ENCODE measurements at places on chromosomes 12 and 14.

DNA sequence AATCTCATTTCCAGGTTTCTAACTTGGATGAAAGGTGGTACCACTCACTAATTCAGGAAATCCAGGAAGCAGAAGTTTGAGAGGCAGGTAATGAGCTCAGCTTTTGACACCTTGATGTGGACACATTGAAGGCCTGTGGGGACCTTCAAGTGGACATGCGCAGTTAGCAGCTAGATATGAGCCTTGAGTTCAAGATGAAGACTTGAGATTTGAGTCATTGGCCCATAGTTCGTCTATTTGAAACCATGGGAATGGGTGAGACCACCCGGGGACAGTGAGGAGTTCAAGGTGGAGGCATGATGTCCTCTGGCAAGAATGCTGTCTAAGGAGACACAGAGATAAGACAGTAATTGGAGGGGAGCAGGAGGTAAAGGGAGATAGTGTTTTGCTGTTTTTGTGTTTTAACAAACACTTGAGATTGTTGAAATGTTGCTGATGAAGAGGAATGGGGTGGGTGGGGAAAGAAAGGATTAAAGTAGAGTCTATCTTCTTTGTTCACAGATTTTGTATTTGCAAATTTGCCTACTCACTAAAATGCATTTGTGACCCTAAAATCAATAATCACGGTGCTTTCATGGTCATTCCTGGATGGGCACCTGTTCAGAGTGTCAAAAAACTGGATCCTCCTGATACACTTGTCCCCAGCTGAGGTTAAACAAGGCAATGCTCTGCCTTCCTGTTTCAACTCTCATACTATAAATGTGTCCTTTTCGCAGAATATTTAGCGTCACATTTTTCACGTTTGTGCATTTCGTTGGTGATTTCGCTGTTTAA lies 69.5 kb upstream of the PLXNC1 start:
- DNase-seq = no peak

DNA sequence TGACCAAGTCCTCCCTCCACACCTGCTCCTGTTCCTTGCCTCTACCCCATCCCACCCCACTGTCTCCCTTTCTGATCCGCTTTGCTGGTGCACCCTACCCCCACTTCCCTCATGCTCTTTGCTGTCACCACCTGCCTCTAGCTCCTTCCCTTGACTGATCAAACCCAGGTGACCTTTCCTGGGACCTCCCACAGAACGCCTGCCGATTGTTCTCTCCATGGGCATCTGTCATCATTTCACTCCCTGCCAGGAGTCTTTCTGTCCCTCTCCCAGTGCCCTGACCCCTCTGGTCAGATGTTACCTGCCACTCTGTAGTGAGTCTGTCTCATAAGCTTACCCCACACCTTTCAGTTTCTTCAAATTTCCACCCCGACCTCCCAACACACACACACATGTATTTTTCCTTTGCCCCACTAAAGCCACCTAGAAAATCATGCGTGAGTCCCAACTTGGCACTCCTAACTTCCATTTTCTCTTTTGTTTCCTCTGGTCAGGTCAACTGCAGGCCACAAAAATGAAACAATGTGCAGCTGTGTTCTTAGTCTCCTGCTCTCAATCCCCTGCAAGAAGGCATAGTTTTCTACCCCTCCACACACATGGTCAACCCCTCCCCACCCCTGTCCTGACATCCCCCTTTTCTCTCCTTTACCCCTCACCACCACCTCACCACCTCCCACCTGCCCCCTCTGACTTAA lies 229.8 kb downstream of the DPF3 start:
- no peak for DNase-seq

DNA sequence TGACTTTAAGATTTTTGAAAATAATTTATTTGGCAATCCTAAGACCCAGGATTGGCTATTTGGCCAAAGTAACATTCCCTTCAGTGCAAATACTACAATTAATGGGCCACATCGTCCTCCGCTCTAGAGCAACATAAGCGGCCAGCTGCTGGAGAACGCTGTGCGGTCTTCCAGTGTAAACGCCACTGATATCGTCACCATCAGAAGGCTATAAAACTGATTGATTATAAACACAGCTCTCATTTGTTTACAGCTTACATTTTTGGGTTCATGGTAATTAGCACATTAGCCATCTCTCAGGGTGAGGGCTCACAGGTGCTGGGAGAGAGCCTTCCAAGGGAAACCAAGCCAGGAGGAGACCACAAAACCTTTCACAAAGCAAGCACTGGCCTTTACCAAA lies 130.1 kb upstream of the BMP4 start:
- DNase-seq = no peak

GRCh38 chr14:100835548-100836310 lies 9.8 kb downstream of the MEG3 start:
- DNase-seq = no peak

- peak; percentile 14 for DNase-seq
These were observed 170.9 kb upstream of the RTL1 start for GRCh38 chr14:101074196-101075024.

DNA sequence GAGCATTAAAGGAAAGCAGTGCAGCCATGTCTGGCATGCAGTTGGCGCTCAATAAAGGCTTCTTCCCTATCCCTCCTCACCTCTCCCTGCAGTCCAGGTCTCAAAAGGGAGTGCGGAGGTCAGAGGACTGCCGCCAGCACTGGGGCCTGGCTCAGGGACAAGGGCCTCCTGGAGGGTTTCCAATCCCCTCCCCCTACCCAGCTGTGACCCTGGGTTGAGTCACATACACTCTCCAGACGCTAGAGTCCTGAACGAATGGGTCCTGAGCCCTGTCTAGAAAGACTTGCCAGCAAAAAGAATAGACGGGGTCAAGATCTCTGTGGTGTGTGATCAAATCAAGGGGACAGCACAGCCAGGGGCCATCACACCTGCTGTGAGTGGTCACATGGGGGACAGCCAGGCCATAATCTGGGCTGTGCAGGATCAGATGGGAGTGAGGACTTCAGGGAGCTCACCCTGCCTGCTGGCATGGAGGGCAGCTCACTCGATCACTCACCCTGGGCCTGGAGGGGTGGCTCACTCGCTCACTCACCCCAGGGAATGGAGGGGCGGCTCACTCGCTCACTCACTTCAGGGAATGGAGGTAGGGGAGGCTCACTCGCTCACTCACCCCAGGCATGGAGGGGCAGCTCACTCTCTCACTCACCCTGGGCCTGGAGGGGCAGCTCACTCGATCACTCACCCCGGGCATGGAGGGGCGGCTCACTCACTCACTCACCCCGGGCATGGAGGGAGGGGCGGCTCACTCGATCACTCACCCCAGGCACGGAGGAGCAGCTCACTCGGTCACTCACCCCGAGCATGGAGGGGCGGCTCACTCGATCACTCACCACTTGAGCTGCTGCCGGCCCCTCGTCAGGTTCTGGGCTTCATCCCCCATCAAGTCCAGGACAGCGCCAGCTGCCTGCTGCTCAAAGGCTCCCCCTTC lies 12.8 kb downstream of the CFAP73 start:
- no peak for DNase-seq
